Heart right ventricle (tissue), 16 donors: ENCODE measurements at places on chromosomes 3 and 15. TPM values are rescaled to one million over a fixed set of nuclear protein-coding genes. Genes with fewer than 3 reads are reported as not detected.

DNA sequence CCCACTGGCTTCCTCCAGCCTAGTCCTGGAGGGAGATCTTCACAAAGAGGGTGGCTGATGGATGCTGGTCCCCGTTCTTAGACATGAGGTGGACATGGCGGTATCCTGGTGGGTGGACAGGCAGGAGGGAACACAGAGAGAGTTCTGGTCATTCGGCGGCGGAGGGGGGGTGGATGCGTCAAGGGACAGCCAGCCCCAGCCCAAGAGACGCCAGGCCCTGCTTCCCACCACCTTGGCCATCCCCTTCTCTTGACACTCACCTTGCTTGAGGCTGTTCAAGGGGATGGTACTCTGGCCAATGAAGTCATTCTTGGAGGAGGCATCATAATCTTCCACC is 17.1 kb downstream of the VILL start:
- DNase-seq, result no peak

- no peak for DNase-seq
These were observed 106.7 kb upstream of the FHIT start for GRCh38 chr3:61357902-61358301.

GRCh38 chr3:171840445-171840810 is 2.7 kb upstream of the TMEM212 start:
- no peak for DNase-seq

GRCh38 chr3:170021083-170021482 is 16.7 kb upstream of the GPR160 start:
- DNase-seq, result no peak

DNA sequence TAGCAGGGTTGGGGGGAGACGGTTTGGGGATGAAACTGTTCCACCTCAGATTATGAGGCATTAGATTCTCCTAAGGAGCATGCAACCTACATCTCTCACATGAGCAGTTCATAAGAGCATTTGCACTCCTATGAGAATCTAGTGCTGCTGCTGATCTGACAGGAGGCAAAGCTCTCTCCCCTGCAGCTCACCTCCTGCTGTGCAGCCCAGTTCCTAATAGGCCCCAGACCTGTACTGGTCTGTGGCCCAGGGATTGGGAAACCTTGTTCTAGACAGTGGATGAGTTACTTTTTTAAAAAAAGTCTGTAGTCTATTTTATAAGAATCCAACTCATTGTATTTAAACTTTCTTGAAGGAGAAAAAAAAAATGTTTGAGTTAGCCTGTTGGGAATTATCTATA is 100.0 kb downstream of the HHLA2 start:
- DNase-seq, result no peak

GRCh38 chr15:68552773-68553172 is 26.0 kb upstream of the CORO2B start:
- no peak for DNase-seq

DNA sequence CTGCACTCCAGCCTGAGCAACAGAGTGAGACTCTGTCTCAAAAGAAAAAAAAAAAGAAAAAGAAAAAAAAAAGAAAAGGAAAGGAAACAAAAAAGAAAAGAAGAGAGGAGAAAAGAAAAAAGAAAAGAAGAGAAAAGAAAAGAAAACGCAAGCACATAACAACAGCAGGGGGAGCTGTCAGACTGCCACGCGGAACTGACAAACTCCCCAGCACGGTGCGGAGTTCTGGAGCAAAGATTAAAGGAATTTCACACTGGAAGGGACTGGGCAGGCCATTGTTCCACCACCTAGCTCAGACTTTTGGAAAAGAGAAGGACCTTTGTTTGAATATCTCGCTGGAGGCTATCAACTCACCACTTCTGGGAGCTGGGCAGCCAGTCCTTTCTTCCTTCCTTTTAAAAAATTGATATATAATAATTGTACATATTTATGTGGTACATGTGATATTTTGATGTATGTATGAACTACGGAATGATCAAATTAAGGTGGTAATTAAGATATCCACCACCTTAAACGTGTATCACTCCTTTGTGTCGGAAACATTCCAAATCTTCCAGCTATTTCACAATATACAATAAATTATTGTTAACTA is 40.5 kb downstream of the DPPA2 start:
- peak; percentile 11 for DNase-seq

DNA sequence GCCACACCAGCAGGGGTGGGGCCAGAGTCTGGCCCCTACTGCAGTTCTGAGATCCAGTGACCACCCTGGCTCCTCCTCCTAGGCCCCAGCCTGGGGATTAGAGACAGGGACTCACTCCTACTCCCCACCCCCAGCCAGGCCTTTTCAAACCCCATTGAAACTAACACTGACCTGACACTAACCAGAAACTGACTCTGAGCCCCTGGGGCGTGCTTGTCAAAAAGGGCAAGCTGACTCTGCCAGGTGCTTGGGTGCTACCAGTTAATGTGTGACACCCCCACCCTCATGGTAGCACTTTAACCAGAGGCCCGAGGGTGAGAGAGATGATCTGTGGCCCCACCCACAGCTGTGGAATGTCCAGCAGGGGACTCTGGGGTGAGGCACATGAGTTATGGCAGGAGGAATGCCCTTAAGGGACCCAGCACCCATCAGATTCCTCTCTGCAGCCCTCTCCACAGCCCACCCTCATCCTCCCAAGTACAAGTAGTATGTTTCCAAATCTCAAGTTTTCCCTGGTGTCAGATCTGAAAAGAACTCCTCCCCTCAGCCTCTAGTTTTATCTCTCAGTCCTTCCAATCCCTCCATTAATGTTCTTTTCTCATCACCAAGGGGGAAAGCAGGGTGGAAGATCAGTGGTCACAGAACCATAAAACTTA is 1.4 kb downstream of the PTH1R start:
- DNase-seq, result no peak

DNA sequence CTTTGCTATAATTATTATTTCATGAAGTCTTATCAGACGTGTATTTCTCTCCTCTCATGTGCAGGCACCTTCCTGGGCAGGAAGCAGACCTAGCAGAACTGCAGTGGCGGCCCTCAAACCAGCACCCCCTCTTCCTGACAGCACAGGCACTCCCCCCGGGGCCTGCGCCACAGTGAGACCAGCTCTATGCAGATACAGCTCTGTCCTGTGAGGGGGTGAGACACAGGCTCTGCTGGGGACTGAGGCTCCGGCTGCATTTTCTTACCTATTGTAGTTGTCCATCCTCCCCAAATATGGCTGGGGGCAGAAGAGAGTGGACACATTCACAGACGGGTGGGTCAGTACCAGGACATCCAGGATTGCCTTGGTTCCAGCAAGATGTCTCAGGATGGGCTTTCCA is 5.0 kb downstream of the CISH start:
- DNase-seq, result peak; percentile 6

GRCh38 chr15:78989701-78990240 is 44.9 kb upstream of the CTSH start:
- DNase-seq, result no peak

DNA sequence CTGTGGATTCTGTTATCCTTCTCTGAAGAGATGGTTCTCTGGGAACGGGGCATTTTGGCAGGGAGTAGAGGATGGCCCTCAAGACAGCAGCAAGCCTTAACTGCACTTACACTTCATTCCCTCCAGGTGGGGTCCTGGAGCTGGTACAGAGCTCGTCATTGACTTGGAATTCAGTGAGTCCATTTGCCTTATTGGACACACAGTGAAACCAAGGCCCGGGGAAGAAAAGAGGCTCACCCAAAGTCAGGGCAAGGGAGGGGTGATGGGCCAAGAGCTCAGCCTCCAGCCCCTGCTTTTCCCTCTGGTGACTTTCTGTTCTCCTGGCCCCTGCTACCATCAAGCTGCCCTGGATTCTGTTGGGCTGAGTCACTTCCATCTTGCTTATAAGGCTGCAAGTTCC is 125.6 kb downstream of the ETFA start:
- no peak for DNase-seq

- no peak for DNase-seq
These were observed 244.2 kb upstream of the SATB1 start for GRCh38 chr3:18669374-18669773.

GRCh38 chr15:57298843-57299550 is 77.3 kb upstream of the CGNL1 start:
- DNase-seq, result no peak

- no peak for DNase-seq
These were observed 294.2 kb upstream of the COL8A1 start for GRCh38 chr3:99344216-99344615.

- DNase-seq, result no peak
These were observed 93.4 kb downstream of the KCNMB2 start for GRCh38 chr3:178629430-178630178.

- DNase-seq, result no peak
These were observed 104.3 kb upstream of the ABHD17C start for GRCh38 chr15:80590761-80591355.

Gene GPR156
- 0.07 TPM for total RNA-seq

Gene COL8A1
- total RNA-seq, result 12.4 TPM
